ENCODE measurements at places on chromosomes 13 and 19.
A peak's percentile ranks its signal among the peaks of the same experiment; 100 is the strongest.

DNA sequence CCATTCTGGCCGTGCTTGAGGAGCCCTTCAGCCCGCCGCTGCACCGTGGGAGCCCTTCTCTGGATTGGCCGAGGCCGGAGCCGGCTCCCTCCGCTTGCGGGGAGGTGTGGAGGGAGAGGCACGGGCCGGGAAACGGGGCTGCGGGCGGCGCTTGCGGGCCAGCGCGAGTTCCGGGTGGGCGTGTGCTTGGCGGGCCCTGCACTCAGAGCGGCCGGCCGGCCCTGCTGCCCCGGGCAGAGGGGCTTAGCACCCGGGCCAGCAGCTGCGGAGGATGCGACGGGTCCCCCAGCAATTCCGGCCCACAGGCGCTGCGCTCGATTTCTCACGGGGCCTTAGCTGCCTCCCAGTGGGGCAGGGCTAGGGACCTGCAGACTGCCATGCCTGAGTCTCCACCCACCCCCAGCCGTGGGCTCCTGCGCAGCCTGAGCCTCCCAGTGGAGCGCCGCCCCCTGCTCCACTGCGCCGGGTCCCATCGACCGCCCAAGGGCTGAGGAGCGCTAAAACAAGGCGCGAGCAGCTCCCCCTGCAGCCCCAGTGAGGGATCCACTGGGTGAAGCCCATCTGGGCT lies 76.5 kb downstream of the PCDH20 start:
- ATAC-seq, result no peak

DNA sequence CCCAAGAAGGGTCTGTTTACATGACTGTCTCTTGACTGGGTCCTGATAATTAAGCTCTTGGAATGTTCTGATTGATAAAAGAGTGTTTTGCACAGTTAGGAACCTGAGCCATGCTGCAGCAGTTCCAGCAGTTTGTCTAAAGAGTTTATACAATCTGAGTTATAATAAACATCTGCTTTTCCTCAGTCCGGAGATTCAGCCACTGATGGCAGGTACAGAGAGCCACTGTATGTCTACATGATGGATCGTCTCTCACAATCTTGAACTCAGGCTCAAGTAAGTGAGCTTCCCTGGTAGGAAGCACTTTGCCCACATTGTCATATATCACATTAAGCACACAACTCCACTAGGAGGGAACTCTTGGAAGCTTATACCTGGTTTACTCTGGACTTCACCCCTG lies 84.3 kb downstream of the UGGT2 start:
- ATAC-seq, result no peak

DNA sequence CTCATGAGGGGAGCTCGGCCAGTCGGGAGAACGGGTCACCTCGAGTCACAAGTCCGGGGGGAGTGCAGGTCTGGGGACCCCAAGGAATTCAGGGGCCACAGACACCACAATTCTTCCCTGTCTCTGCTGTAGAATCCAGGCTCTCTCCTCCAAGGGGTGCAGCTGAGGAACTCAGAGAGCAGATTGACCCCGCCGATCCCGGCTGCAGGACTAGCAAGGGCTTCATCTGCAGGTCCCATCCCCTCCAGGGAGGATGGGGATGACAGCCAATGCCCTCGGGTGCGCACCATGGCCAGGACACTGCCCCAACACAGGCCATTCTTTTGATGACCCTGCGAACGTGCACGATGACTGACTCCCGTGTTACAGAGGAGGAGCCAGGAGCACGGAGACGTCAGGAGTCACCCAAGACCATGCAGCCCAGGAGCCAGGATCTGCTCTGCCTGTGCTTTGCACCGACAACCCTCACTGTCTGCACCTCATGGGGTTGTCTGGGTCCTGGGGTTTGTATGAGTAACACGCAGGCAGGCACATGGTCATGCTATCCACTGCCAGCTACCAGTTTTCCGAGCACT lies 48.5 kb upstream of the TUBGCP3 start:
- no peak for ATAC-seq

DNA sequence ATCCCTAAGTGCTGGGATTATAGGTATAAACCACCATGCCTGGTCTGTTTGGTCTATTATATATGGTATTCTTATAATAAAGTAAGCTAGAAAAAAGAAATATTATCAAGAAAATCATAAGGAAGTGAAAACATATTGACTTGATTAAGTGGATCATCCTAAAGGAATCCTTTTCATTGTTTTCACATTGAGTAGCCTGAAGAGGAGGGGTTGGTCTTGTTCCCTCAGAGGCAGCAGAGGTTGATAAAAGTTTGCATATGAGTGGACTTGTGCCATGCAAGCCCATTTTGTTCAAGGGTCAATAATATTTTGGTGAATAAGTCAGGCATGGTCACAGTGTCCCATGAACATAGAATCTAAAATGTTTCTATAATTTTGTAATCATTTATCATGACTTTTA lies 52.7 kb downstream of the ZNF627 start:
- ATAC-seq, result no peak

GRCh38 chr19:6042776-6043726 lies 65.1 kb upstream of the RANBP3 start:
- no peak for ATAC-seq

DNA sequence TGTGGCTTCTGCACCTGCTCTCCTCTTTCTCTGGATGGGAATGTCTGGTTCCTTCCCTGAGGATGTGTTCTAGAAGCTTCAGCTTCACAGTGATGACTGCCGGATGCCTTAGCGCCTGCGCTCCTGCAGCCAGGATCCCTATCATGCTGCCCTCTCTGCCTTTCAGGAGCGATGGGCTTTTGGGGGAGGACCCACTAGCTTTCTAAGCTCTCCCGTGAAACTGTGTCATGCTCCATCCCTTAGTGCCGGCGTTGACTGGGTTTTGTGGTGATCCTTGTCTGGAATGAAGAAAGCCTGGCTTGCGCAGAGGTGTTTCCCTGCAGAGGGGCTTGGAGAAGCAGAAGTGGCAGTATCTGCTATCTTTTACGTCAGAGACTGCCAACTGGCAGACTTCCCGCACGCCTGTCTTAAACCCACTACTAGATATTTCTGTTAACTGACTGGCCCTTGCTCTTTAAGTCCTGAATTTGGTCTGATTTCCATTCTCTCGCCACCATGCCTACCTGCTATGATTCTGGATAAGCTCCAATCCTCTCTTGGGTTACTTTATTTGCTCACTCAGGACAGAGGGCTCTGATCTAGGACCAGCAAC lies 3.8 kb upstream of the KMT2B start:
- no peak for ATAC-seq

- no peak for ATAC-seq
Observed at GRCh38 chr13:98112456-98112855, 30.4 kb upstream of the FARP1 start.

- no peak for ATAC-seq
Observed at GRCh38 chr13:27662738-27663470, 41.2 kb downstream of the POLR1D start.

GRCh38 chr19:8517551-8518442 lies 3.8 kb upstream of the ZNF414 start:
- no peak for ATAC-seq

- no peak for ATAC-seq
Observed at GRCh38 chr19:46660551-46661019, 397 bp downstream of the DACT3 start.

DNA sequence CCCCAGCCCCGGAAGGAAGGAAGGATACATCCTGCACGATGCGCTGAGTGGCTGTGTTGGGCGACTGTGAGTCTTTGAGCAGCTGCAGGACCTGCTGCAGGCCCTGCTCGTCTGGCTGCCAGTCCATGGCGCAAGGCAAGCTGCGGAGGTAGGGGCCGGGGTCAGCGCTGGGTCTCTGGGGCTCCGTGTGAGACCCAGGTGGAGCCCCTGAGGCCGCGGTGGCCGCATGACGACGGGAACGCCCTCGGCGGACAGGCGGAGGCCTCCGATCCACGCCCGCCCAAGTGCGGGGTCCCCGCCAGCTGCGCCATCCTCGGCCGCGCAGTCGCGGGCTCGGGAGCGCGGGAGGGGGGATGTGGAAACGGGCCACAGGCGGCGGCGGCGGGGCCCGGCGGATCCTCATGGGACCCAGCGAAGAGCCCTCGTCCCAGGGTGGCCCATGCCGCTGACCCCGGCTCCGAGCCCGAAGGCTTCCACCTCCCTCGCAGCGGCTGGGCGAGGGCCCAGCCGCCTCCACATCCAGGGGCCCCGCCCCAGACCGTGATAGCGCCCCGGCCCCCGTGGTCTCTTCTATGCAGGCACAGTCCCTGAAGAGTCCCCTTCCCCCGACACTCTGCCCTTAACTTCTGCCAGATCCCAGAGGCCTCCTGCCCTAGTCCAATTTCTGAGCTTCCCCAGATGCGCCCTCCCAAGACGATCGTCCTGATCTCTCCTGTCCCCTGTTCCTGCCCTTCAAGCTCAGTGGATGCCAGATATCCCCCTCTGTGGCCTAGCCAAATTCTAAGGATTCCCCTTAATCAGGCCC lies 2.7 kb downstream of the TNPO2 start:
- peak; percentile 7 for ATAC-seq

DNA sequence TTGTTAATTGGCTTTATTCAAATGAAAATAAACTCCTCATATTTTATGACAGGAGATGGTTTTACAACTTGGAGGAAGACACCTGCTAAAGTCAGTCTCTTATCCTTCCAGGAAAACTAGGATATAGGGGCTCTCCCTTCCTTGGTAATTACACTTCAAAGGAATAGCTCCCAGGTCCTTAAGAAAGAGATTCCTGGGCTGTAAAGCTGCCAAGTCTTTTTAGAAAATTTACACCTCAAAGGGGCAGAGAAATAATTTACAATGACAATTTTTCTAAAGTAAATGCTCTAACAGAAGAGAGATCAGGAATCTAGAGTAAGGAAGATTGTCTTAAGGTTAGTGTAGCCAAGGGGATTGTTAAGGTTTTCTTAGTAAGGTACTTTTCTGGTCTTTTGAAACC lies 1359.0 kb downstream of the OLFM4 start:
- no peak for ATAC-seq

DNA sequence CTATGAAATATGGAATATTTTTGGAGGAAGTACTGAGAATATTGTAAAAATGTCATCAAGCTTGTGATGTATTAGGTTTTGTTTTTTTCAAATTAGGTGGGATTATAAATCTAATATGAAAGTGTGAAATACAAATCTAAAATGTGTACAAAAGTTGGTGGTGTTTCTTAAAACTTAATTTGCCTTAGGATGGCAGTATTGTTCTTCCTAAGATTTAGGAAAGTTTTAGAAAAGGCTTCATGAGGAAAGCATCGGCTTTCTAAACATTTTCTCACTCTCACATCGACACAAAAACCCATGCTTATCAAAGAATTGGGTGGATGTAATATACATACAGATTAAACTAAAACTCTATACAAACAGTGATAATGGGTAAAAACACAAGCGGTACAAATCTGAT lies 972.0 kb upstream of the PCDH20 start:
- no peak for ATAC-seq

DNA sequence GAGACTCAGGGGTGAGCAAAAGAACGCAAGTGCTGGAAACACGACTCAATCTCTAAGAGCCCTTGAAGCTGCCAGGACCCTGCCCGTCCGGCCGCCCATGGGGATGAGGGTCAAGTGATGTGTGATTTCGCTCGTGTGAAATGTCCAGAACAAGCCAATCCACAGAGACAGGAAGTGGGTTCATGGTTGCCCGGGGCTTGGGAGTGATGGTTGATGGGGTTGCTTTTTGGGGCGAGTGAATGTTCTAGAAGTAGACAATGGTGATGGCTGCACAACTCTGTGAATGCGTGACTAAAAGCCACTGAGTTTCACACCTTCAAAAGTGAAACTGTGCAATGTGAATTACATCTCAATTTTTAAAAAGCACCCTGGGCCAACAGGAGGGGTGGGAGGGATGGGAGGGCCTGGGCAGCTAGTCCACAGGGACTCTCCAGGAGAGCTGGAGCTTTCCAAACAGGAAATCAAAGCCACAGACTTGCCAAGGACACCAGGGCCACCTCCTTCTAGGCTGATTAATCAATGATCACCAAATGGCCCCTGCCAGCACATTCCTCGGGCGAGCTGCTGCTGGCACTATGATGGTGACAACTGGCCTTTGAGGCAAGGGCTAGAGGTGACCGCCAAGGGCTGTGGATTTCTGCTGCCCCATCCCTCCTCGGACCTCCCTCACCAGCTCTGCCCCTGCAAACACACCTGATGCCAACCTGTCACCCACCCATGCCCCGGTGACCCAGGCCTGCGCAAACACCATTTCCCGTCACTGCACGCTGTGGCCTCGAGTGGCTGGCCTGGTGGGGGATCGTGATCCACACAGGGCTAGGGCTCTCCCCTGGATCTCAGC lies 14.0 kb downstream of the DPP9 start:
- ATAC-seq, result no peak

DNA sequence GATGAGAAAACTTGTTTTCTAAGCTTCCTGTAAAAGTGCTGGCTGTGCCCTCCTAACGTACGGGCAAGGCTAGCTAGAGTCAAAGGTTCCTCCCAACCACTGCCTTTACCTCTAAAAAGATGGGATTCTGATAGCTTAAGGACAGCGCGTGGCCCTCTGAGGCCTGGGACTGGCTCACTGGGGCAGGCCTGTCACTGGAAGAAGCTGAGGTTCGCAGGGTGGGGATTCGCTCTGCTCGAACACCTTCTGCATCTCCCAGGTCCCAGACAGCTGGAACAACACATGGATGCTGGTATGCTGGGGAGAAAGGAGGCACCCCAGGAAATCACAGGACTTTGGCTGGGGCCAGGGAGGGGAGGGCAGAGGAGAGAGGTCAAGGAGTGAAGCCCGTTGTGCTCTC lies 53.1 kb downstream of the CRYL1 start:
- no peak for ATAC-seq

DNA sequence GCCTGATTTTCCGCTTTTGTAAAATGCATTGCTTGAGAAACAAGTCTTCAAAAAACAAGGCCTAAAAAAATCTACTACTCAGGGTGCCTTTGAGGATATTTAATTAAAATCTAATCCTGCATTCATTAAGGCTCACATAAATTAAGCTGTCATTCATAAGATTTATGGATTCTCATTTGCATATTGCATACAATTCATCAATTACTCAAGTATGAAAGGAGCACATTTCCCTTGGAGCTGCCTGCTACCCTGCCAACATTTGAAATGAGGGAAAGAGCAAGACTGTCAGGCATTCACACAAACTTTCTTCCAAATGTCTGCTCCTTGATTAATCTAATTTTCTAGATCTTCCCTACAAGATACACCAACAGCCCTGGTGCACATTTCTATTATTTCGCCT lies 140.0 kb downstream of the DACH1 start:
- no peak for ATAC-seq

DNA sequence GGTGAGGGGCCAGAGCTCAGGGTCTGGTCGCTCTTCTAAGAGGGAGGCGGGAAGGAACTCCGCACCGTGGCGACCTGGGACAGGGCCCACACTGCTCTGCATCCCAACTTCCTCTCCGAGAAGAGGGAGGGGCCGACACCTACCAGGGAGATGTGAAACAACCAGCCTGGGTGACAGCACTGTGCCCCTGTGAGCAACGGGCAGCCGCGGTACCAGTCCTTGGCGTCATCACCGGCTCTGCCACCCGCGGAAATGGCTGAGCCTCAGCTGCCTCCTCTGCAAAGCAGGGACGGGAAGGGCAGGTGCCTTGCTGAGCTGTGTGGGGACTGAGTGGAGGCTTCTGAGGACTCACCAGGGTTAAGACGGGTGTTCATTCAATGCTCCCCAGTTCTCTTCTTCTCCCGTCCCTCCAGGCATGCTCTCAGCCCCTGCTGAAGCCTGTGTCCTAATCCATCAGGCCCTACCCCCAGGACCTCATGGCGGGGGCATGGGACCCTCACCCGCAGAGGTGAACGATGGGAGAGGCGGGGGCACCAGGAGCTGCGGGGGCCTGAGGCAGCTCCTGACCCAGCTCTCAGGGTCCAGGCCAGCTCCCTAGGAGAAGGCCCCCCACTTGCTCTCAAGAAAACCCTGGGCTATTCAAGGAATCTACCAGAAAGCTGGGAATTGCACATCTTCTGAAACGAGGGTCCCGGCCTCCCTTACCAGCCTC lies 9.3 kb downstream of the ZNF787 start:
- ATAC-seq, result peak; percentile 51

Measured in motor neuron (in vitro differentiated cells).